ENCODE measurements at places on chromosomes 11 and 22.

GRCh38 chr11:130344841-130345240 lies 30.1 kb upstream of the ZBTB44 start:
- no peak for DNase-seq

GRCh38 chr11:103097279-103097678 lies 5.3 kb upstream of the DCUN1D5 start:
- no peak for DNase-seq

GRCh38 chr11:8794126-8794525 lies 111.5 kb downstream of the RPL27A start:
- DNase-seq = no peak

DNA sequence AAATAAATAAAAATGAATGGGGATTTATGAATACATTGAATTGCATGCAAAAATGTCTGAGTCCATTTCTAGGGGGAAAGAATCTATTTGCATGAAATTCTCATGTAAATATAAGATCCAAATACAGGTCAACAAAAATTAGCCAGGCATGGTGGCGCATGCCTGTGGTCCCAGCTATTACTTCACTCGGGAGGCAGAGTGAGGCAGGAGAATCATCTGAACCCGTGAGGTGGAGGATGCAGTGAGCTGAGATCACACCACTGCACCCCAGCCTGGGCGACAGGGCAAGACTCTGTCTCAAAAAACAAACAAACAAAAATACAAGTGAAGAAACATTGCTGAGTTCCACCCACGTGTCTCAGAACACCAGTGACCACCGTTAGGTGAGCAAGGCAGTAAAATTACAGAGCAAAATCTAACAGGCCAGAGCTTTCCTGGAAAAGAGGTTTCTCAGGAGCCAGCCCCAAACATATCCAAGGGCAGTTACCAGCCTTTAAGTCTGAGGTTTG lies 17.3 kb downstream of the PACSIN2 start:
- no peak for DNase-seq

DNA sequence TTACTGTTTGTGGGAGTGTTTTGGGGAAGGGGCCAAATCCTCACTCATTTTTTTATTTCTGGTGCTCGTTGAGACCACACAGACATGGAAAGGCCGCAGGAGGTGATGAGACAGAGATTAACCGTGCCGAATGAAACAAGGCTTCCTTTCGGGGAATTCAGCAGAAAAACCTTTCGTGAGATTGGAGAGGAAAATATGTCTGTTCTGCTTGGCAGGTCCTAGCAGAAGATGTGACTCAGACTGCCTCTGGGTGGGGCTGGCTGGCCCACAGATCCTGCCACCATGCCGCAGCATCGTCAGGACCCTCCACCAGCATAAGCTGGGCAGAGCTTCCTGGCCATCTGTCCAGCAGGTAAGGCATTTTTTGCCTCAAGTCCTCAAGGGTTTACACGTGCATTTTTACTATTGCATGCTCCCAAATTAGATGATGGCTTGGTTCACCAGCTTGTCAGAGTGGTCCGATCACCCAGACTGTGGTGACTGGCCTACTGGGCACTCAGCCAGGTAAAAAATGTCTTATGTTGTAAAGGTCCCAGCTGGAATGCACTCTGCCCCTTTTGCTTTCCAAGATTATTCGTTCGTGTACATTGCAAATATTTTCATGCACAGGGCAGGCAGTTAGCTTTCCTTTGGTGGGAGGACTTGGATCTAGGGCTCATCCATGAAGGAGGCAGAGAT lies 1.5 kb downstream of the DDB2 start:
- no peak for DNase-seq

- no peak for DNase-seq
Observed at GRCh38 chr22:49735411-49735900, 92.2 kb downstream of the BRD1 start.

DNA sequence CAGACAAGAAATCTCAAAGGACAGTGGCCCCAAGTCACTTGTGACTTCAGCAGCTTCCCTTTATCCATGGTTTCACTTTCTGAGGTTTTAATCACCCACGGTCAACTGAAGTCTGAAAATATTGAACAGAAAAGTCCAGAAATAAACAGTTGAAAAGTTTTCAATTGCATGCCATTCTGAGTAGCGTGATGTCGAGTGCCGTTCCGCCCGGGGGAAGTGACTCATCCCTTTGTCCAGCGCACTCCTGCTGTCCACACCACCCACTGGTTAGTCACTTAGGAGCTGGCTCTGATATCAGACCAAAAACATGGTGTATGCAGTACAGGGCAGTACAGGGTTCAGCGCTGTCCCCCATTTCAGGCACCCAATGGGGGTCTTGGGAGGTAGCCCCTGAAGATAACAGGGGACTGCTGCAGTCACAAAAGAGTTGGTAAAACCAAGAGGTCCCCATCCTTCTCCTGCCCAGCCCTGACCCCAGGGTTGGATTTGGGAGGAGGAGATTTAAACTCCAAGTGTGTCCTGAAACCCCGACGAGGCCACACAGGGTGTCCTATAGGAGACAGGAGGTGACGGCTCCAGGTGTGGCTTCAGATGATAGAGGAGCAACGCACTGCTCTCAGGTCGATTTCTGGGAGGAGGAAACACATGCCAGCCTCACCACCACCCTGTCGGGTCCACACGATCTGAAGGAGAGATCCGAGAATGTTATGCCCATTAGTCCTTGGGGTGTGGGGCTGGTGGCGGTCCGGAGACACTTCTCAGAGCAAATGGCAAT lies 390.1 kb downstream of the CTTN start:
- peak; percentile 28 for DNase-seq

GRCh38 chr11:16356761-16357393 lies 531 bp upstream of the SOX6 start:
- no peak for DNase-seq

DNA sequence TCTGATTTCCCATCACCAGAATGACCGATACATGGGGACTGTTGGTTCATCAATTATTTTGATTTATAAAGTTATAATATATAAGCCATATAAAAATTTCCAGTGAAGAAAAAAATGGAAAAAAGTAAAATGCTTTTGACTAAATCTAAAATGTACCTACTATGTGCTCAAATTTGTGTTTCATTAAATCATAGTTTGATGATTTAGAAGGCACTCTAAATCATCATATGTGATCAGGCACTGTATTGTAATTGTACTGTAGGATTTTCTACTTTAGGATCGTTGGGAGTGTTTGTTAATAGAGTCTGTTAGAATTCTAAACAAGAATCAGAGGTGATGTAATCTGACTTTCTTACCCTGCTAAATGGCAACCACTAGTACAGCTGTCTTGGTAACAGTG lies 2.4 kb downstream of the LIN7C start:
- no peak for DNase-seq

- DNase-seq = no peak
Observed at GRCh38 chr22:29903371-29903770, 20.4 kb downstream of the MTMR3 start.

DNA sequence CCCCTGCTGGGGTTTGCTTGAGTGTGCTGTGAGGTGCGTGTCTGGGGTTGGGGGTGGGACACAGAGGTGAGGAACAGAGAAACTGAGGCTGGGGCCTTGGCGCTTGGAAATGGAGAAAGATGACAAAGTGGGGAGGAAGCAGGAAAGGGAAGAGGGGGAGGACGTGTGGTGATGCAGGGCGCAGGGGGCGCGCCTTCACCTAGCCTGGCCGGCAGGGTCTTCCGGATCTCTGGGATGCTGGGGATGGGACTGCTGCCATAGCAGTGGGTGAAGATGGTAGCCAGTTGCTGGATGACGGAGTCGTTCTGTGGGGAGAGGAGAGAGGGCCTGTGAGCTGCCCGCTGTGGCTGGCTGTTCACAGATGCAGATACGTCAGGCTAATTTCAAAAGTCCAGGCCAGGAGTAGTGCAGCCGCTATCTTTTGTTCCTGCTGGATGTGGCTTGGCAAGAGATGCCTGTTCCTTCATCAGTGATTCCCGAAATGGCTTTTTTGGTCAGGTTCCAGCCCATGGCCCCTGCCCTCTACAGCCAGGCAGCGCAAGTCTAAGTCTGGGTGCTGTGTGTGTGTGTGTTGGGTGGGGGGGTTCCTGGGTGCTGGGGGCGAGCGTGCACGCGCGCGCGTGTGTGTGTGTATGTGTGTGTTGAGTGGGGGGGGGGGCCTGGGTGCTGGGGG lies 54.8 kb downstream of the NAT10 start:
- no peak for DNase-seq

GRCh38 chr11:11391796-11392463 lies 38.9 kb upstream of the CSNK2A3 start:
- DNase-seq = no peak

GRCh38 chr11:92216789-92217188 lies 7.8 kb upstream of the FAT3 start:
- no peak for DNase-seq

GRCh38 chr11:67311556-67312082 lies 8.3 kb downstream of the SSH3 start:
- DNase-seq = no peak

GRCh38 chr11:61716478-61717285 lies 35.8 kb upstream of the MYRF start:
- no peak for DNase-seq

- no peak for DNase-seq
Observed at GRCh38 chr11:62816557-62816956, 11.3 kb upstream of the NXF1 start.

DNA sequence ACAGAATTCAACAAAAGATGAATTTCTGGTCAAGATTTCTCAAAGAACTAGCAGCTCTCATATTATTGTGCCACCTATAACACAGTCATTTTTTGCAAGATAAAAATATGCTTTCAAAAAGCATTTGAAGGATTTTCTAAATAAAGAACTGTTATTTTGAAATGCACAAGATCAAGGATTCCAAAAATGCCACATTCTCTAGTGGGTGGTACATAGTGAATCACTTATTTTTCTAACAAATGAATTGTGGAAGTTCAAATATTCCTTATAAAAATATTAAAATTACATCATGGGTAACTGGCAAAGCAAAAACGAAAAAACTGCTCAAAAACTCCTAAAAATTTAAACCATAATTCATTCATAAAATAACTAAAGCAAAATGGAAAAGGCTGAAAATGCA lies 2.1 kb downstream of the RNF141 start:
- DNase-seq = no peak

DNA sequence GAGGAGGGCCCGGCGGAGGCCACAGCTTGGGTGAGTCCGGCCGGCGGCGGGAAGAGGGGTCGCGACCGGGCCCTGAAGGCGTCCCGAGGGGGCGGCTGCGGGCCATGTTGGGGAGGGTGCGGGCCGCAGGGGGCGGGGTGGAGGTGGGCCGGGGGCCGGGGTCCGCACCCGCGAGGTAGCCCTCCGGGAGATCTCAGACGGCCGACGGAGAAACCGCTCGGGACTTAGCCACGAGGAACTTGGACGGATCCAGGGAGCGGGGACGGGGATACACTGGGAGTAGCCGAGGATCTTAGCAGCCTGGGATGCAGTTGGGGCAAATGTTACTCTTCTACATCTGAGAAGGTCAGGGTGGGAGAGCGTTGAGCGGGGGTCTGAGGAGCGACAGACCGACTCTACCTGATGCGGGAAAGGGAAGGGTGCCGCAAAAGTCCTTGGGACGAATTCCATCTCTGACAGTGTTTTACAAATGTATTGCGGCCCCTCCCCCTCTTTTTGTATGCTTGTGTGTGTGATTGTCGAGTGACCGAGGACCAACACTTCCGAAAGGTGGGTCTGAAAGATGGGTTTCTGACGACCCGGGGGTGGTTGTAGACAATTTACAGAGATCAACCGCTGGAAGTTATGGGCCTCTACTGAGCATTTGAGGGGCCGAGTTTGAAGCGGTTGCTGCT lies 658 bp downstream of the STIP1 start:
- no peak for DNase-seq

- no peak for DNase-seq
Observed at GRCh38 chr11:121257976-121258375, 34.6 kb upstream of the SC5D start.

GRCh38 chr11:65861165-65861505 lies 902 bp downstream of the MUS81 start:
- no peak for DNase-seq

DNA sequence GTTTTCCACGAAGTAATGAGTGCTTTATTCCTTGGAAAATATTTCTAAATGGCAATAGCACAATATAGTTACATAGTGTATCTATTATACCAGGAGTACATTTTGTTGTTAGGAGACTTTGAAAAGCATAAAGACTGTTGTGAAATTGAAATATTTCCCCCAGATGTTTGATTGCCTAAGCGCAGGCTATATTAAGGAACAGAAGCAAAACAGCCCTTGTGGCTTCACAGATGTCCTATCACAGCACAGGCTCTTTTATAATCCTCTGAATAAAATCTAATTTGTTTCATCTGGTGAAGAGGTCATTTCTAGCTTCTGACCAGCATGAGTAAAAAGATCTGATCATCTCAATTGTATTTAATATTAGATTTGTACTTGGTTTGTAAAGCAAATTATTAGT lies 48.2 kb downstream of the BSX start:
- no peak for DNase-seq

- DNase-seq = no peak
Observed at GRCh38 chr11:93166194-93166593, 31.6 kb downstream of the SLC36A4 start.

DNA sequence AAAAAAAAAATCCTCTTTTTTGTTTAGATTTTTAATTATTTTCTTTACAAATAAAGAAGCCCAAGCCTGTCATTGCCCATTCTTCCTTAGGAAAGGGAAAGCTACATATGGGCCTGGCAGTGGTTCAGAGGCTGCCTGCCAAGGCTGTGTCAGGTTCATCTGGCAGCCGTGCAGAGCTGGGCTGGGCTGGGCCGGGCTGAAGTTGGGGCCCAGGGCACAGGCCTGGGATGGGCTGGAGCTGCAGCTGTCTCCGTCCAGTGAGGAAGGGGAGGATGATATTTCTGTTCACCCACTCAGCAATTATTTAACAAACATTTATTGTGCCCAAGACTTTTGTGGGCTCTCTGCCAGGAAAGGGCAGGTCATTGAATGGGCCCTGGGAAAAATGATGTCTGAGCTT lies 4.6 kb downstream of the PRR5L start:
- no peak for DNase-seq

- DNase-seq = no peak
Observed at GRCh38 chr11:75820645-75821044, 5.6 kb downstream of the UVRAG start.

GRCh38 chr22:26127126-26127525 lies 42.1 kb upstream of the SEZ6L start:
- DNase-seq = no peak

DNA sequence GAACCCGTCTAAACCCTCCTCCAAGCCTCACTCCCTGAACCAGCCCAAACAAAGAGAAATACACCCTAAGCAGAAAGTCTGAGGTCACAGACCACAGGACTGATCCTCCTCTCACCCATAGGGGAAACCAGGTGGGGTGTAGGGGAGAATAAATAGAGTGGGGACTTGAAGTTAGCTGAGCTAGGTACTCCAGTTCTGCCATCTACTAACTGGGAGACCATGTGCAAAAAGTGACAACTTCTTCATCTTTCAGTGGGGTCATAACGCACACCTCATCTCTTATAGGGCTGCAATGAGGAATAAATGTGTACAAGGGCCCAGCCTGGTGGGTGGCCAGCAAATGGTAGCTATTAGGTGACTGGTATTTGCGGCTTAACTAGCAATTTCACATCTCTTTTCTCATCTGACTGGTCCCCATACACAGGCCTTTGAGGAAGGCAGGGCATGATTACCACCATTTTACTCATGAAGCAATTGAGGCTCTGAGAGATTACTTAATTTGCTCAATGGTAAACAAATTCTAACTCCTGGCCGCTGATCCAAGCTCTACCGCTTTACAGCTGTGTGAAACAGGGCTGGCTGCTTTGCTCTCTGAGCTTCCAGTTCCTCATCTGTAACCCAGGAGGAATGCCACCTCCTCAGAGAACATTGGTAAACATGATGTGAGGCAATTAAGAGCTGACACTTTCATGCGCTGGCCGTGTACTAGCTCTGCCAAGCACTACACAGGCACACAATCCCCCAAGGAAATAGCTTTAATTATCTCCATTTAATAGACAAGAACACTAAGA lies 16.6 kb downstream of the TBC1D10A start:
- DNase-seq = no peak

All from smooth muscle cell of the brain vasculature (primary cell).